Lung (tissue), 17 donors: ENCODE measurements at places on chromosomes 5 and 9. TPM values are rescaled to one million over a fixed set of nuclear protein-coding genes. Genes with fewer than 3 reads are reported as not detected.
A peak's percentile ranks its signal among the peaks of the same experiment; 100 is the strongest.

- H3K4me3 ChIP-seq: no peak overlapping the region
- peaks cover 2% of the 10 kb centered on the region for H3K4me1 ChIP-seq
- H3K36me3 ChIP-seq: no peaks in the 10 kb centered on the region
- no peak for DNase-seq
Measured at GRCh38 chr5:55773057-55773456, 35.2 kb downstream of the DDX4 start.

DNA sequence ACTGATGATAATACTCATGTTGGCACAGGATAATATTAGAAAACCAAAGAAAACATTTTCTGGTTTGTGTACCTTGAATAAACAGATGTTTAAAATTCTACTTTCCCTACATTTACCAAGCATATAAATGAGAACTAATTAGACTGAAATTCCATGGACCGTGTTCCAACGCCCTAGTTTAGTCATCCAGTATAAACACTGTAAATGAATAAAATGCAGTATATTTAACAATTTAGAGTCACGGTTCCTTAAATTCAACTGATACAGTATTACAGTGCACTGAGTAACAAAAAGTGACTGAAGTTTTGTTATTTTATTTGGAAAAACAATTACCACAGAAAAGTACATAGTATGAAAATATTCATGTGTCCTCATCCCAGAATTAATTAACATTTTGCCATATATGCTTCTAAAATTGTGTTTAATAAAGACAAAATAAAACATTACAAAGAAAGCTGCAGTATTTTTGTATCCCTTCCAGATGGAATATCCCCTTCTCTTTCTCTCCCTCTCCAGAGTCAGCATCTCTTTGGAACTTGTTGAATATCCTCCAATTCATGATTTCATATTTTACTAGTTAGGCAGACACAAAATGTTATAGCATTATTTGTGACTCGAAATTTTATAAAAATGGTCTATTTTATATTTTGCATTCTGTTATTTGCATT lies 112.5 kb downstream of the HMHB1 start:
- H3K27me3 ChIP-seq: no peaks in the 10 kb centered on the region
- H3K27ac ChIP-seq: no peak overlapping the region
- no peak for DNase-seq
- no peaks in the 10 kb centered on the region for H3K4me1 ChIP-seq
- H3K36me3 ChIP-seq: no peaks in the 10 kb centered on the region
- H3K4me3 ChIP-seq: no peak overlapping the region

DNA sequence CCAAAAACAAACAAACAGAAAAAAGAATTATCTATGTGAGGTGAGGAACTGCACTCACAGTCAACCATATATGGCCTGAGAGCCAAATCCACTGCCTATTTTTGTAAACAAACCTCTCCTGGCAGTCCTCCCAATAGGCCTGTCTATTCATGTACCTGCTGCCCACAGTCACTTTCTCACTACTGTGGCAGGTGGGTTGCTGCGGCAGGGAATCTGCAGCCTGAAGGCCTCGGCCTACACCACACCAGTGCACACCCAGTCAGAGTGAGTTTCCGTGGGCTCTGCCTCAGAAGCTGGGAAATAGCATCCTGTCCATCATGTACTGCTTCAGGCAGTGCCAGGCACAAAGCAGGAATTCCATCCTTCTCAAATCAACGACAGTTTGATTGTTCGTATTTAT lies 82.3 kb downstream of the SPTLC1 start:
- no peak for DNase-seq
- H3K4me3 ChIP-seq: no peak overlapping the region
- no peak overlapping the region for H3K27ac ChIP-seq

- no peak overlapping the region for H3K4me3 ChIP-seq
- no peaks in the 10 kb centered on the region for H3K27me3 ChIP-seq
- DNase-seq: no peak
- H3K27ac ChIP-seq: no peak overlapping the region
- no peaks in the 10 kb centered on the region for H3K4me1 ChIP-seq
Measured at GRCh38 chr5:103218164-103218563, 40.4 kb upstream of the MACIR start.

GRCh38 chr9:82763656-82764055 lies 299.3 kb downstream of the RASEF start:
- H3K36me3 ChIP-seq: no peaks in the 10 kb centered on the region
- H3K27ac ChIP-seq: no peak overlapping the region
- no peaks in the 10 kb centered on the region for H3K27me3 ChIP-seq
- no peaks in the 10 kb centered on the region for H3K4me1 ChIP-seq
- H3K4me3 ChIP-seq: no peak overlapping the region

DNA sequence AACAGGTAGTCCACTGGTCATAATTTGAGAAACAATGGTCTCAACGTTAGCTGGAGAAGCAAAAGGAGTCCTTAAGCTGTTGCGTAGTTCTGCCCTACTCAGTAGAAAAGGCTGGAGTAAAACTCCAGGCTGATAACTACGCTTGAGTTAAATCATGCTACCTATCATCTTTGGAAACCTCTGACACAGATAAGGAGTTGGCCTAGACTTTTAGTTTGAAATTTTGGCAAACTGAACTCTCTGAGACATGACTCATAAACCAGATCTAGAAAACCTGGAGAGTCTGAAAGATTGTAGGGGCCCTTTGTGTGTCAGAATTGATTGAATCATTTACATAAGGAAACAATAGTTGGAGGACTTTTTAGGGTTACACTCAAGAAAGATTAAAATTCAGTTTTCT lies 26.3 kb downstream of the NMUR2 start:
- no peaks in the 10 kb centered on the region for H3K4me1 ChIP-seq
- H3K4me3 ChIP-seq: no peak overlapping the region
- no peak overlapping the region for H3K27ac ChIP-seq
- H3K27me3 ChIP-seq: no peaks in the 10 kb centered on the region
- DNase-seq: no peak
- H3K36me3 ChIP-seq: no peaks in the 10 kb centered on the region

DNA sequence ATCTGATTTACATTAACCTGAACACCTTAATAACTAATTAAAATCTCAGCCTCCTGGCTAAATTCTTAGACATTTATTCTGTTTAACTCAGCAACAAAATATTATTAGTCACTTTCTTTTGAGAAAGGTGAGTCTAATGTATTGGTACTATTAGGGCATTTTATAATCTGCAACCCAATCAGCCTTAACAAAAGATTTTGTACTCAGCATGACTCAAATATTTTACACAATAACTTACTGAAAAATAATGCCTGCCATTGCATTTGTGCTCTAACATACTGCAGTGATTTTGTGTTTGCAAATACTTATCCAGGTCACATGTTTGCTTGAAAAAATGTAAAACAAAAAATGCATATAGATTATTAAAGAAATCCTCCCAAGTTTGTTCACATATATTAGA lies 1129.9 kb downstream of the TAF11L14 start:
- no peaks in the 10 kb centered on the region for H3K36me3 ChIP-seq
- H3K27ac ChIP-seq: no peak overlapping the region
- no peaks in the 10 kb centered on the region for H3K27me3 ChIP-seq
- H3K4me1 ChIP-seq: no peaks in the 10 kb centered on the region
- no peak overlapping the region for H3K4me3 ChIP-seq

DNA sequence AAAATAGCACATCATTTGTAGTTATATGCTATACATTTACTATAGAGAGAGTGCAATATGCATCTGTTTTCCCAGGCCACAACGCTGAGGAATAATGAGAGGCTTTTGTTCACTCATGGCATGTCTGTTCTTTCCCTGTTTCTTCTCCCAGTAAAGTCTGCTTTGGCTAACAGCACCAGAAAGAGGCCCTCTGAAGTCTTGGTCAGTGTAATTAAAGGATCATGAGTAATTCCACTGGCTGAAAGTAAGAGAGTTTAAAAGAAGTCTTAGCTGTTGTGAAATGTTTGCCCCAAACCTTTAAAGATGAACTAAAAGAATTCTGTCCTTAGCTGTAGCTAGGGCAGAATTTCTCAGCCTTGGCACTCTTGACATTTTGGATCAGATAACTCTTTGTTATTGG lies 228.8 kb downstream of the TLE4 start:
- H3K4me3 ChIP-seq: no peak overlapping the region
- DNase-seq: no peak
- no peak overlapping the region for H3K27ac ChIP-seq

GRCh38 chr9:6777213-6777902 lies 19.6 kb downstream of the KDM4C start:
- no peaks in the 10 kb centered on the region for H3K27me3 ChIP-seq
- no peak overlapping the region for H3K4me3 ChIP-seq
- no peaks in the 10 kb centered on the region for H3K36me3 ChIP-seq
- no peak overlapping the region for H3K27ac ChIP-seq
- DNase-seq: no peak
- H3K4me1 ChIP-seq: no peaks in the 10 kb centered on the region

- no peaks in the 10 kb centered on the region for H3K36me3 ChIP-seq
- DNase-seq: no peak
- peaks cover 18% of the 10 kb centered on the region for H3K27me3 ChIP-seq
- no peak overlapping the region for H3K27ac ChIP-seq
- H3K4me3 ChIP-seq: no peak overlapping the region
Measured at GRCh38 chr9:994005-994404, 17.6 kb downstream of the DMRT3 start.

- H3K27ac ChIP-seq: no peak overlapping the region
- H3K27me3 ChIP-seq: no peaks in the 10 kb centered on the region
- H3K36me3 ChIP-seq: no peaks in the 10 kb centered on the region
- H3K4me1 ChIP-seq: no peaks in the 10 kb centered on the region
Measured at GRCh38 chr5:45796959-45797553, 100.9 kb upstream of the HCN1 start.

DNA sequence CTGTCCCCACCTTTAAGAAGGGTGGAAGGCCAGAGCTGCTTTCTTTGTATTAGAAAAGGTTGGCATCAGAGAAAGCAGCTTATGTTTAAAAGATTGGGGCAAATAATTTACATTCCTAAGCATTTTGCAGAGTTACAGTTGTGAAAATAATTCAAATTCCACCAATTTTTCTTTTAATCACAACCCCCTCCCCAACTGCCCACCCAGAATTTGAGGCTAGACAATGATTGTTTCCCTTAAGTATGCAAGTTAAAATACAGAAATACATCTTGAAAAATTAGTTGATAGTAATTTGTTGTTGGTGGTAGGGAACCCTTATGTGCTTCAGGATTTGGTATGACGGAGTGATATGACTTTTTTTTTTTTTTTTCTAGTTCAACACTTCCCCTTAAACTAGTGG lies 133.0 kb downstream of the ZSWIM6 start:
- H3K4me3 ChIP-seq: no peak overlapping the region
- no peak overlapping the region for H3K27ac ChIP-seq
- no peak for DNase-seq
- no peaks in the 10 kb centered on the region for H3K27me3 ChIP-seq
- H3K4me1 ChIP-seq: peaks cover 6% of the 10 kb centered on the region

GRCh38 chr5:5422819-5423515 lies 490 bp downstream of the ICE1 start:
- H3K4me1 ChIP-seq: peaks cover 19% of the 10 kb centered on the region
- H3K4me3 ChIP-seq: peak overlapping the region; percentile 98
- no peaks in the 10 kb centered on the region for H3K27me3 ChIP-seq
- peak overlapping the region; percentile 95 for H3K27ac ChIP-seq

DNA sequence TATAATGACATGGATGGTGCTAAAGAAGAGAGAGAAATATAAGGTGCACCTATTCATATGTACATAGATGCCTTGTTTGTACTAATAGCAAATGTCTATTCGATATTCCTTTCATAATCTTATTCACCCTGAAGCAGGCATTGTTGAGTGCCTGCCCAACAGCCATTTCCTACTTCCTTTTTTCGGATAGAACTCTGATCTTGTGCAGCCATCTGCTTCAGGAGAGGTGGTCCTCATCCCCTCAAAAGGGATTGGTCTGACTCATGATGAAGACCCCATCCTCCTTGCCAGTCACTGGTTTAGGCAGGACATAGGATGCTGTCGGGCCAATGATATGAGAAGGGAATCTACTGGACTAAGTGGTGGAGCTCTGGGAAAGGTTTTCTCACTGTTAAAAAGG lies 8.4 kb upstream of the RANBP3L start:
- no peak for DNase-seq
- H3K36me3 ChIP-seq: no peaks in the 10 kb centered on the region
- no peak overlapping the region for H3K27ac ChIP-seq
- no peaks in the 10 kb centered on the region for H3K27me3 ChIP-seq
- H3K4me3 ChIP-seq: no peak overlapping the region
- peaks cover 5% of the 10 kb centered on the region for H3K4me1 ChIP-seq

DNA sequence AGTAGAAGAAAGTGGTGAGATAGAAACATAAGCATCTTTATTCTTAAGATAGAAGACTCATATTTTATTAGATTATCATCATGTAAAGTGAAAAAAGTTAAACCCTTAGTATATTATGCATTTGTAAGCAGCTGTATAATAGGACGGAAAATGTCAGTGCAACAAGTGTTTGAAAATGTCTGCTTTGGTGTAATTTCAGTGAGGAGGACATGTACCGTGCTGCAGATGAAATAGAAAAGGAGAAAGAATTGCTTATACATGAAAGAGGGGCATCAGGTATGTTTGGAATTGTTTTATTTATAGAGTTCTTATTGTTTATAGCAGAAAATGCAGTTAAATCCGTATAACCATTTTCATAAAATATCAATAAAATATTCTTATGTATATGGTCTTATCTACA lies 8.9 kb downstream of the OTULIN start:
- peaks cover 4% of the 10 kb centered on the region for H3K36me3 ChIP-seq
- peaks cover 14% of the 10 kb centered on the region for H3K4me1 ChIP-seq
- H3K27me3 ChIP-seq: no peaks in the 10 kb centered on the region
- H3K4me3 ChIP-seq: no peak overlapping the region
- H3K27ac ChIP-seq: no peak overlapping the region
- no peak for DNase-seq

- H3K4me1 ChIP-seq: no peaks in the 10 kb centered on the region
- peaks cover 16% of the 10 kb centered on the region for H3K36me3 ChIP-seq
- no peak overlapping the region for H3K27ac ChIP-seq
- DNase-seq: no peak
- H3K27me3 ChIP-seq: no peaks in the 10 kb centered on the region
Measured at GRCh38 chr5:150051657-150052195, 34.6 kb downstream of the CSF1R start.

- no peaks in the 10 kb centered on the region for H3K4me1 ChIP-seq
- H3K27ac ChIP-seq: no peak overlapping the region
- DNase-seq: no peak
- no peak overlapping the region for H3K4me3 ChIP-seq
Measured at GRCh38 chr9:104951487-104951886, 23.5 kb upstream of the ABCA1 start.

- no peak overlapping the region for H3K4me3 ChIP-seq
- DNase-seq: no peak
- H3K36me3 ChIP-seq: no peaks in the 10 kb centered on the region
- no peaks in the 10 kb centered on the region for H3K27me3 ChIP-seq
- H3K4me1 ChIP-seq: no peaks in the 10 kb centered on the region
Measured at GRCh38 chr5:39533749-39534148, 109.0 kb upstream of the DAB2 start.

The C5orf58 gene
- not detected for polyA plus RNA-seq

The INSL4 gene
- polyA plus RNA-seq: not detected

The SMAD5 gene
- polyA plus RNA-seq: 9.0 TPM

The VAV2 gene
- polyA plus RNA-seq: 13.2 TPM

The CDC37L1 gene
- 11.0 TPM for polyA plus RNA-seq

The IL5 gene
- not detected for polyA plus RNA-seq

The PCDHA10 gene
- 0.02 TPM for polyA plus RNA-seq

The RAB3C gene
- polyA plus RNA-seq: 0.66 TPM

The DOCK8 gene
- polyA plus RNA-seq: 9.6 TPM

The PCDHB9 gene
- 0.37 TPM for polyA plus RNA-seq
